ENCODE measurements at places on chromosomes 11 and 22.
A peak's percentile ranks its signal among the peaks of the same experiment; 100 is the strongest.

DNA sequence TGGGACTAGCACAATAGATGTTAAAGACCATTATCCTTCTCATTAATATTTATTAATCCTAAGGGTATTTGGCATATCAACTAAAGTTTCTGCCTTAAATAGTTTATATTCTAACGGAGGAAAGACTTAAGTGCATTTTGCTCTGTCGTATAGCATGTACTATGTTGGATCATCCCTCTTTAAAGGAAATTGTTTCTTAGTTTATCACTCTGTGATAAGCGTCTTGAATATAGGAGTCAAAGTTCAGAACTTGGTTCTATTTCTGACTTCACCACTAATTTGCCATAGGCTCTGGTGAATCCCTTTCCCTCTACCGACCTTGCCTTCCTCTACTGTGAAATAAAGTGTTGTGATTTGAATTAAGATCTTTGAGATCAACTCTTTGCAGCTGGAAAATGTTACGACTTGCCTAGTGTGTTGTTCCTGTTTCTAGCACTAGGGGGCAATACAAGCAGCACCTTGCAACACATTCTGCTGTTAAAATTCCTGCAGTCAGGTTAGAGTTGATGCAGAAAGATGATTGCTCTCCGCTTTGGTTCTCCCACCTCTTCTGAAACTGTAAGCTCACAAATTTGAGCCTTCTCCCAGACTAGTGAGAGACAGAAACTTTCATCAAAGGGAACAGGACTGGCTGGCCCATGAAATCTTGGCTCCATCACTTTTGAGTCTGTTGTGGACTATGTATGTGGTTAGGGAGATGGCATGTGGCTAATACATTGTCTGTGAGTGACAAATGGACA is 27.8 kb upstream of the ZNRF3 start:
- DNase-seq, result peak; percentile 26

- no peak for DNase-seq
Observed at GRCh38 chr11:103125462-103125861, 16.2 kb downstream of the DYNC2H1 start.

DNA sequence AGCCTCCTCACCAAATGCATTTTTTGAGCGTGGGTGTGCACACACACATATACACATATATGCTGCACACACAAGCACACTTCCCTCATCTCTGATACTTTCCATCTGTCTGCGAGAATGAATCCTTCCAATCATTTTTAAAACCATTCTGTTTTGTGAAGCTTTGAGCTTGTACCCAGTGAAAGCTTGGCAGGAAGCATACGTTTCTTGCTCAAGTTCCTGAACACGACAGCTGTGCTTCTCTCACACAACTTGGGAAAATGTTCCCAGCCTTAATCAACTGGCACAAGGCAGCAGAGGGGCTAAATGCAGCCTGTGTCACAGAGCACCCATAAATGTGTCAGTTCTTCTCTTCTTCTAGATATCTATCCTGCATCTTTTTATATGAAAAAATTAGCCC is 524.0 kb upstream of the KIRREL3 start:
- DNase-seq, result no peak

DNA sequence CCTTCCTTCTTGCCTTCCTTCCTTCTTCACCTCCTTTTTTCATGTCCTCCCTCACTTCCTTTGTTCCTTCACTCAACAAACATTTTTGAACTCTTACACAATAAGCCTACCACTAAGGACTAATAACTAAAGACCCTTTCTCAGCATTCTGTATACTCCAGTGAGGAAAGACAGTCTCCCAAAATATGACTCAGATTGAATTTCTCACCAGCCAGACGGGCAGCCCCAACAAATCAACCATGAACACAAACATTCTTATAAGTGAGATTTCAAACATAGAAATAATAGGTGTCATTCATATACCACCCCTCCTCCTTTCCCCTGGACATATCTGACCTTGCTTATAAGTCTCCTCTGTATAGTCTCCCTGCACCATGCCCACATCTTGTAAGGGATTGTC is 1079.7 kb downstream of the OPCML start:
- DNase-seq, result no peak

- no peak for DNase-seq
Observed at GRCh38 chr22:33535937-33536875, 384.1 kb downstream of the LARGE1 start.

GRCh38 chr11:118851970-118852369 is 31.7 kb upstream of the CXCR5 start:
- DNase-seq, result no peak

DNA sequence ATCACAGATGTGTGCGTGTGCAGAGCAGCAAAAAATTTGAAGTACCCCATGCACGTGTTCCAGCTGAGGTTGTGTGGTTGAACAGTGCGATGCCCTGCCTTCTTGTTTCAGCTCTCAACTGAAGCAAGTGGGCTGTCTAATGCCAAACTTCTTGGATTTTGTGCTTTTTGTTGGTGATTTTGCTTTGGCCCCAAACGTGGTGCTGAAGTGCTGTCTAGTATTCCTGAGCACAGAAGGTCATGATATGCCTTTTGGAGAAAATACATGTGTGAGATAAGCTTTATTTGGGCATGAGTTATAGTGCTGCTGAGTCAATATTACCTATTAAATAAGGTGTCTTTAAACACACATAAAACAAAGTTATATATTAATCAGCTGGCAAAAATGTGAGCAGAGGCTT is 14.1 kb downstream of the YDJC start:
- DNase-seq, result no peak

Measured in T-helper 2 cell treated with Interferon-gamma antibody and Interleukin-4, amounts not matched to agents 5 μg/mL and 100 μg/mL, for 36 hours (primary cell).